ENCODE measurements at places on chromosomes 16 and 17.

DNA sequence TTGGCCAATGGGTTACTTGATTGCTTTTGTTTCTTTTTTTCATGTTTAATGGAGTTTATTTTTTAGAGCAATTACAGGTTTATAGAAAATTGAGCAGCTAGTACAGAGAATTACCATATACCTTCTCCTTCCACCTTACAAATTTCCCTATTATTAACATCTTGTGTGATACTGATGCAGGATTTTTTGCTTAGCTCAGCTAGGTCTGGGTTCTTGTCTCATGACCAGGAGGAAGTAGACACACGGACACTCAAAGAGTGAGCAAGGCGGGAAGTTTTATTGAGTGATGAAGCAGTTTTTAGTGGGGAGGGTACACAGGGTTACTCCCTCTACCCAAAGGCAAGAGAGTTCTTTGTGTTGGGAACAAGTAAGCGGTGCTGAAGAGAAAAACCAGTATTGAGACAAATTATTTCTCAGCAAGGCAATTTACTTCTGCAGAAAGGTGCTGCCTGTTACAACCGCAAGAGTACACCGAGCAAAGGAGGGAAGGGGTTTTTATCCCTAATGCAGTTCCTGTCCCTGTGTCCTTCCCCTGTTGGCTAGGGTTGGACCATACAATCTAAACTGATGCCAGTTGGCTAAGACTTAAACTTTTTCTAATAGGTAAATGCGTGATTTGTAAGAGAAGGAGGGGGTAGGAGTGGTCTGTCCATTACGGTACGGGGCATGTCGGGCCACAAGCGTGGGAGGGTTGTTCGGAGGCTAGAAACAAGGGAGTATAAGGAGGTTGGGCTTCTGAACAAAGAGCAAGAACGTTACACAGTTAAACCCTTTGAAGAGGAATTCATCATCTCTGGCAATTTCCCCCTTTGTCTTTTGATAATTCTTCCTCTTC lies 26.9 kb downstream of the SEC14L1 start:
- DNase-seq = no peak

GRCh38 chr16:20939611-20940010 lies 39.0 kb downstream of the LYRM1 start:
- DNase-seq = no peak

DNA sequence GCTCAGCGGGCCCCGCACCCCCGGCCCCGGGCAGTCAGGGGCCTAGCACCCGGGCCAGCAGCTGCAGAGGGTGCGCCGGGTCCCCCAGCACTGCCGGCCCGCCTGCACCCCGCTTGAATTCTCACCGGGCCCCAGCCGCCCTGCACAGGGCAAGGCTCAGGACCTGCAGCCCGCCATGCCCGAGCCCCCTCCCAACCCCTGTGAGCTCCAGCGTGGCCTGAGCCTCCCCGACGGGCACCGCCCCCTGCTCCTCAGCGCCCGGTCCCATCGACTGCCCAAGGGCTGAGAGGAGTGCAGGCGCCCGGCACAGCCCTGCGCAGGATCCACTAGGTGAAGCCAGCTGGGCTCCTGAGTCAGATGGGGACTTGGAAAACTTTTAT lies 1.7 kb upstream of the BRCA1 start:
- no peak for DNase-seq

DNA sequence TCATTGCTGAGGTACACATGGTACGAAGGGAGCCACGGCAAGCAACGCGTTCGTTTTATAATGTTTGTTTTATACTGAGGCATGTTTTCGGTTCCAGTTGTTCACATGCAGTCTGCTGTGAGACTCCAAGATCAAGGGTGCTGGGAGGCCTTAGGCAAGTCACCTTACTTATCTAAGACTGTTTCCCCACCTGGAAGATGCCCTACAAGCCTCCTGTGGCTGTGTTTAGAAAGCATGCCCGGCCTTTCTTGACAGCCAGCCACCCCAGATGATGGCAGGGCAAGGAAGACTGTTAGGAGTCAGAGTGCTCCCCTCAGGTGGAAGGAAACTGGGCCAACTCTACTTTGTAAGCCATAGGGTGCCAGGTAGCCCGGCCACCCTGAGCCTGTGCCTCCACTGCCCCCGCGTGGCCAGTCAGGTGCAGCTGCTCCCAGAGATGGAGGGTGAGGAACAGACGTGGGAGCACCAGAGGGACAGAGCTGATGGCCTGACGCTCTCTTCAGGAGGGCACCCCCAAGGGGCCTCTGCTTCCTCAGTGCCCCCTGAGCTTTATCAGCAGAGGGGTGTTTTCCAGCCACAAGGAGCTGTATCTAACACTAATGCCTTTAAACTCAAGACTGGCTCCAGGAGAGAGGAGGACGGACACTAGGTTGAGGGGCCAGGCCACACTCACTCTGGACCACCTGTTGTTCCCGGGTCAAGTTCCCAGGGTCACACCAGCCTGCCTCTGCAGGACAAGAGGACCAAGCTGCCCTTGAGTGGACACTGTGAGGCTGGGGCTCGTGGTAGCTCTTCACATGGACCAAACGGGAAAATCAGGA lies 5.4 kb downstream of the NAT9 start:
- DNase-seq = peak; percentile 65

- DNase-seq = no peak
Measured at GRCh38 chr16:4931381-4931780, 5.6 kb downstream of the PPL start.

- DNase-seq = no peak
Measured at GRCh38 chr17:19305256-19305655, 57.3 kb downstream of the B9D1 start.

DNA sequence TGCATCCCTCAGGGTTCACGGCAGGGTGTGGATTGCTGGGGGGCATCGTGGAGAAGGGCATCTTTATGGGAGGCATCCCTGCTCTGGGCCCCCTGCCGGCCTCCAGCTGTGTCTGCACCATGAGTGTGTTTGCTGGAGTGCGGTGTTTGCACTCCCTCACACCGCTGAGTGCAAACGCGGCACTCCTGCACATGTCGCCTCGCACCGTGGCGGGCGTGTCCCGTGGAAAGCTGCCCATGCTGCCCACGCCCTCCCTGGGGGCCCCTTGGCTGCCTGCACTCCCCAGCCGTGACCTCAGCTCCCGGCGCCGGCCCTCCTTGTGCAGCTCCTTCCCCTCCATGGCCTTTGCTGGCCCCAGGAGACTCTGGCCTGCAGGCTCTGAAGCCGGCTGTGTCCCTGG lies 74.6 kb upstream of the ZNF750 start:
- no peak for DNase-seq

GRCh38 chr16:87657621-87658192 lies 55.4 kb downstream of the JPH3 start:
- DNase-seq = no peak

DNA sequence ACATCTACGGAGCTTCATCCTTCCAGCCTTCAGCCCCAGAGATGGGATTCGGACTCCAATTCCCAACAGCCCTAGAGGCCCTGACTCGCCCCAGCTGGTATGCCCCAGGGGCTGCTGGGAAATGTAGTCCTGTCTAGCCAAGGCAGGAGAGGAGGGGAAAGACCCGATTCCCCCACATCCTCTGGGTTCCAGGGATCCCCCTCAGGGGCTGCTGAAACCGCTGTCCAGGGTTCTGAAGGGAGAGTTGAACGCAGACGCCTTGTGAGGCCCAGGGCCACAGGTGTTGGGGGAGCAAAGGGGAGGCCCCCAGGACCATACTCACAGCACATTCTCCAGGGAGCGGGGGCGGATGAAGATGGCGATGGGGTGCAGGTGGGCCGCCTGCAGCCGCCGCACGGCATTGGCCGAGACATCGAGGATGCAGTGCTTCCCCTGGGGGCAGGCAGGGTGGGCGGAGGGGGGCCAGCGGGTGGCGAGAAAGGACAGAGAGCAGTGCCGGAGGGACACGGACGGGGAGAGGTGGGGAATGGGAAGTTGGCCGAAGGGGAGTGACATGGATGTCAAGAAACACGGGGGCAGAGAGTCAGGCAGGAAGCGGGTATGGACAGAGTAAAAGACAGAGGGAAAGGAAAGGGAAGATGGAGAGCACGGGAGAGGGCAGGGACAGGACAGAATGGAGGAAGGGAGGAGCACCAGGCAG lies 12.6 kb upstream of the ASGR1 start:
- no peak for DNase-seq

DNA sequence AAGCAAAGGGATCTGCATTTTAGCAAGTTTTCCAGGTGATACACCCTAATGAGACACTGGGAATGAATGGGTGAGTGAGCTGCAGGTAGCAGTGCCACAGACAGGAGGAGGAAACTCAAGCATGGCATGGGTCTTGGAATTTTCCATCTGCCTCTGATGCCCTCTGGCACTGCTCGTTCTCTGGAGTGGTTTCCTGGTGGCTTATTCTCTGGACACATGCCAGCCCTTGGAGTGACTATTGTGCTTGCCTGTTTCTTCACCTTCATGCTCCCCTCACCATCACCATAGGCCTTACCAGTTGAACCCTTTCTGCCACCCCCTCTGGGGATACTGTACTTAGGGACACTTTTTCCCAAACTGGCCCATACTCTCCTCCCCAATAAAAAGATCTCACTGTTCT lies 1.6 kb downstream of the COASY start:
- no peak for DNase-seq

GRCh38 chr16:75420987-75421819 lies 12.1 kb downstream of the CFDP1 start:
- peak; percentile 28 for DNase-seq

DNA sequence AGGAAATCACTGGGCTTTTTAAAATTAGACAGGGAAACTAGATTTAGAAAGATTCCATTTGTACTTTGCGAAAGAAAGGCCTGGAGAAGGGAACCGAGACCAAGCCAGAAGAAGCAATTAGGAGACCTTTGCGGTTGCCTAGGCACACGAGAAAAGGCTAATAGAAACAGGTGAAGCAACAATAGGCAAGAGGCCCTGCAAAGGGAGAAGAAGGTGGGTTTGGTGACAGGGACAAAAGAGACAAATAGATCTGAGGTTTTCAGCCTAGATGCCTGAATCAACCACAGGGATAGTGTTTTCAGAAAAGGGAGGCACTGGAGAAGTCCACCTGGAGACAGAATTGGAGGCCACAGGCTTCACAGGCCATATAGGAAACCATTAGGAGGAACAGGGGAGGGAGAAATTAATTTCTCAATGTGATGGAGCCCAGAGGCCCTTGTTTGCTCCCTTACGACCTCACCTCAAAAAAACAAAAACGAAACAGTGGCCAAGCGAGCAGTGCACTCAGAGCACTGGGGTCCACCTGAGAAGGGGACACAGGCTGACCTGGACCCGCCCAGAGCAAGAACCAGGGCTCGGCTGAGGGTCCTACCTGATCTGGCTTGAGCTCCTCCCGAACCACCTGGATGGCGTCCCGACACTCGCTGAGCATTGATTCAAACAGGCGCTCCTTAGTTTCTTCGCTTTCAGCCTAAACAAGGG lies 22.3 kb downstream of the SRP68 start:
- DNase-seq = no peak

- DNase-seq = no peak
Measured at GRCh38 chr16:15415511-15415985, 18.8 kb upstream of the BMERB1 start.

GRCh38 chr16:69503244-69503643 lies 62.5 kb upstream of the NFAT5 start:
- DNase-seq = no peak

GRCh38 chr17:10062691-10063385 lies 135.6 kb downstream of the GAS7 start:
- no peak for DNase-seq

GRCh38 chr17:68867759-68868516 lies 87.3 kb downstream of the ABCA8 start:
- DNase-seq = no peak

DNA sequence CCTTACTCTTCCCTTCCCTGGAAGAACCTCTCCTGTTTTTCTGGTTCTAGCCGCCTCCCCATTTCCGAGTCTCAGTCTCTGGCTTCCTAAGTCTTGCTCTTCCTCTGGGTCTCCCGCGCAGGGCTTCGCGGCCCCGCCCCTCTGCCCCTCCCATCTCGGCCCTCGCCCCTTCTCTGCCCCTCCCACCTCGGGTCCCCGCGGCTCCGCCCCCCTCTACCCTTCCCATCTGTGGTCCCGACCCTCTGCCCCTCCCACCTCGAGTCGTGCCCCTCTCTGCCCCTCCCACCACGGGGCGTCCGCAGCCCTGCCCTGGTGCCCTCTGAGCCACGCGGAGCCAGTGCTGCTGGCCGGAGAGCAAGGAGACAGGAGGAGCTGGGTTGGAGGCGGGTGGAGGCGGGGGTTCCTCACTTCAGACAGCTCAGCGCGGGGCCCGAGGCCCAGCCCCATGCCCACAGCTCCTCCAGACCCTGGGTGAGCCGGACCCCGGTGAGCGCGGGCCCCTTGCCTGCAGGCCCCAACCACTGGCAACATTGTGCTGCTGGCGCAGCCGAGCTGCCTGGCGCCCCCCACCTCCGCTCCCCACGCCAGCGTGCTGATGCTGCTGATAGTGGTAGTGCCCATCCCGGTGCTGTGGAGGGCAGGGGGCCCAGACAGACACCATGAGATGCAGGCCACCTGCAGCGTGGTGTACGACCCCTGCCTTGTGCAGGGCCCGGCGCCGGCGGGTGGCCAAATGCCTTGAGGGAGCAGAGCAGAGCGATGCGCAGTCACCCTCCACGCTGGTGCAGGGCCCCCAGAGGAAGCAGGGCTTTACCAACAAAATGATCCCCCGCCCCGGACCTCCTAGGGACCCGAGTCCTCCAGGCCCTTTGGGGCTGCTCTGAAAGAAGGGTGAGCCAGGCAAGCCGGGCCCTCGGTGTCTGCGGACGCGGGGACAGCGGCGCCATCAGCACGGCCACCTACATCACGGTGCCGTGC lies 2115.3 kb downstream of the TP53TG3F start:
- no peak for DNase-seq

- no peak for DNase-seq
Measured at GRCh38 chr16:88926374-88926990, 50.5 kb downstream of the CBFA2T3 start.

DNA sequence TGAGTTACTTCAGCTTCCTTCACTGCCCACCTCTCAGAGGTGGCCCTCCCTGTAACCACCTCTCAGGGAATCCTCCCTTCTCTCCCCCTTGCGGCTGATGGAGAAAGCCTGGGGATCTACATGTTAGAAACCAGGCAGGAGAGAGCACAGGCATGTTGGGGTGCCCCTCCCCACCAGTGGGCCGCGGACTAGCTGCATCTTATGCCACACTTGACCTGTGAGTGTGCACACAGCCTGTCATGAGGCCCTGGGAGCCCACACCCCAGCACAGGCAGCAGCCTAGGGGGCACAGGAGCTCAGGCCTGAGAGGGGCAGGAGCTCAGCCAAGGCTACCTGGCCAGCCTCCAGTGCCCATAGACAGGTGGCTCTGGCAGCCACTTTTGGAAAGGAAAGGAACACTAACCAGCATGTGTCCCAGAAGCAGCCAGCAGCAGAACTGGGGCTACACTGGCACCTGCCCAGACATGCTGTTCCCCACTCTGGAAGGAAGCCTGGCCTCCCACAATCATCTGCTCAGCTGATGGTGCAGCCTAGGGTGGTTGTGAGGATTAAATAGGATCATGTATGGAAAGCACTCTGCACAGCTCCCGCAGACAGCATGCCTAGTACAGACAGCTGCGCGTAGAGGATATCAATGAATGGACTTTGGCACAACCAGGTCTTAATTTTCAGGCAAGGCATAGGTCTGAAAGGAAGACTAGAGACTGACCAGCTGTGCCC lies 60.5 kb downstream of the TMEM132E start:
- no peak for DNase-seq

DNA sequence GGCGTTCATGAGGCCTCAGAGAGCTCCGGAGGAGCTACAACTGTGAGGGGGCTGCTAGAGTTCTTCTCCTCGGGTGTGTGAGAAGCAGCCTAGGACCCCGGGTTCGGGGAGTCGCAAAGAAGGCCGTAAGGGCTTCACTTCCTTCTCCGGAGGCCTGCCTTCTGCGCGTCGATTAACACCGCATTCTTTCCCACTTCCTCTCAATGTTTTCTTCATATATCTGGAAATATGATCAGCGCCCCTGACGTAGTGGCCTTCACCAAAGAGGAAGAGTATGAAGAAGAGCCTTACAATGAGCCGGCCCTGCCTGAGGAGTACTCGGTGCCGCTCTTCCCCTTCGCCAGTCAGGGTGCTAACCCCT lies 449 bp downstream of the SMCR8 start:
- no peak for DNase-seq

All from stimulated activated CD4-positive, alpha-beta T cell treated with anti-CD3 and anti-CD28 coated beads, TNF-alpha, amount 100 ng/mL, for 24 hours (primary cell).